ENCODE measurements at places on chromosomes 4 and X.
A peak's percentile ranks its signal among the peaks of the same experiment; 100 is the strongest.

GRCh38 chr4:5718411-5718810 lies 7.4 kb downstream of the EVC start:
- DNase-seq = no peak

DNA sequence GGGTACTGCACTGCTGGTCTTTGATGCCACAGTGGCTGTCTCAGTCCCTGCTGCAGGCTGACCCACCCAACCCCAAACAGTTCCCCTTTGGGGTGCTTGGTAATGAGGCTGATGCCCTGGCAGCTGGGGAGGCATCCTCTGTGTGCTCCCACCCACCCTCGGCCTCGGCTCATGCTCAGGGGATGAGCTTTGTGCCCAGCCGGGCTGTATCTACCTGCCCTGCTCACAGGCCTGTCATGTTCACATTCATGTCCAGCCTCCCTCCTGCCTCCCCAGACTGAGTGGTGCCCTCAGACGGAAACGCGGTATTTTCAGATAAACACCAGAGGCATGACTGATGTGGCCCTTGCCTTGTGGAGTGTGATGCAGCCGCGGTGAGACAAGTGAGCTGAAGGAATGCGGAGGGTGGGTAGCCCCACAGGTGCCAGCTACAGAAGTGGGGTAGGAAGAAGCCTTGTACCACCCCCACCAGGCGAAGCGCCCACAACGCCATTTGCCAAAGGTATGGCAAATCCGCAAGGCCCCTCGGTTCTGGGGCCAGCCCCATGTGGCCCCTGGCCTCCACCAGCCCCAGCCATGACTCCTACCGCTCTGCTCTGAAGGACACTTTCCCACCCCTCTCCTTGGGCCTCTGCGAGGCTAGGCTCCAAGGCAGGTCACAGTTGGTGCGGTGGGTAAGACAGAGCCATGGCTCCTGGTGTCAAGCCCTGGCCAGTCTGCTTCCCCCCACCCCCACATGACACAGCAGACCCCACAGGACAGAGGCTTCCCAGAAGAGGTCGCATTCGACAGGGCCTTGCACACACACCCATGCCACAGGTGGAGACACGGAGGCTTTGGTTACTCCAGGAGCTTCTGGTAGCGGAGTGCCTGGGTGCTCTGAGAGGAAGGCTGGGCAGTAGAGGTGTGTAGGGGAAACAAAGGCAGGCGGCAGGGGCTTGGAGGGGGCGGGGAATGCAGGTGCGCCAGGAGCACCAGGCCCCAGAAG lies 1.8 kb upstream of the RENBP start:
- DNase-seq = no peak

- DNase-seq = no peak
Measured at GRCh38 chrX:17994429-17994828, 133.3 kb upstream of the RAI2 start.

- DNase-seq = no peak
Measured at GRCh38 chr4:8770518-8771257, 101.0 kb downstream of the HMX1 start.

- no peak for DNase-seq
Measured at GRCh38 chr4:153176938-153177337, 27.3 kb upstream of the TRIM2 start.

DNA sequence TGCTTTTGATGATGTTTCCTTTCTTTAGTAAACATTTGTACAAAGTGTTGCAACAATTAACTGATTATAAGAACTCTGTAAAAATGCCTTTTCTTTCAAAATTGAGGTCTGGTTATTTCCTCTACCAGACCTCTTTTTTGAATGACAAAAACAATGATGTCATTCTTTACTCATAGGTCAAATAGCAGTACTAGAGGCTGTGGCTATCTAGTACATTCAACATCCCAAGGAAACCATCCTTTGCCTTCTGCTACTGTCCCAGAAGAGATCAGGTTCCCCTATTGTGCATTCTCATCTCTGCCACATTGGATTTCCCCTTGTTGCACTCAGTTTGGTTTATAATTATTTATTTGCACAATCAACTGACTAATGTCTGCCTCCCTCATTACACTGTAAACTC lies 19.1 kb upstream of the MAD2L1 start:
- DNase-seq = no peak

DNA sequence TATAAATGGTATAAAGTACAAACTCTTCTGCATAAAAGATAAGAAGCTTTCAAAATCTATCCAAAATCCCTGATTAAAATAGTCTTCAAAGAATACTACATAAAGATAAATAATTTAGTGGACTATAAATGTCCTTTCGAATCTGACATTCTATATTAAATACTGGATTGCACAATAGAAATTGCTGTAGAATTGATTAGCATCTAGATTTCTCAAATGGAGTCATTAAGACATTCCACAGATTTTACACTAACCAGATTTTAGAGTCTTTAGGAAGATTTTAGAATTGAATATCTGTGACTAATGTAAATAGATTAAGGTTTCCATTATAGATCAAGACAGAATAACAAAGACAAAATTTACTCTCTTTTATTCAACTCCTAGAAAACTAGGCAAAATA lies 663.9 kb downstream of the STPG2 start:
- no peak for DNase-seq

DNA sequence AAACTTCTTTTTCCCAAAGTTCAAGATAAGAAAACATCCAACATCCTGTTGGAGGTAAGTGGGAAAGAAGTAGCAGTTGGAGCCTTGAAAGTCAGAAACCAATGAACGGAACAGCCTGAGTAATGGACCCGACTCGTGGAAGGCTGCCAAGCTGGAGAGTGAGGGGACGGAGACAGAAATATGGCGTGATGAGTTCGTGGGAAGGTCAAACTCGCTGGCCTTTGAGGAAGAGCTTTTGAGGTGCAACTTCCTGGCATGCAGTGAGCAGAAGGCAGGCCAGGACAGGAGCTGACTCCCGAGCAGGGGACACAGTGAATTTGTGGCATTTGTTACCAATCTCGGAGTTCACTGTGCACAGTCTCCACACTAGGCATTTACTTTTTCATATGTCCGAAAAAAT lies 1.0 kb upstream of the TRIML1 start:
- no peak for DNase-seq

- DNase-seq = peak; percentile 15
Measured at GRCh38 chr4:47533689-47534347, 48.7 kb downstream of the ATP10D start.

DNA sequence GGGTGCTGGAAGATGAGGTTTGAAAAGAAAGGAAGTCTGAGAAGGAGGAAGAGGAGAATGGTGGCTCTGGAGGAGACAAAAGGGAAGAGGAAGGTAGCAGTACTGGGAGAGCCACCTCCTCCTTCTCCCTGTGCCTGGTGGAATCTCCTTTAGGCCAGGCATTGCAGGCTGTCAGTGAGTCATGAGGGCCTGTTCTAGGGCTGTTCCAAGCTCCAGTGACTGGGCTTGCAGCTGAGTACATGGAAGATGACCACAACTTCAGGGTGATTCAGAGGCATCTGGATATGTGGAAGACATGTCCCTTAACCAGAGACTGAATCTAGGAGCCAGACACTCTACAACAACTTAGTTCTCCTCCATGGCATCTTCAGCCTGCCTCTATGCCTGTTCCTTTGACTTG lies 107.8 kb downstream of the EFNB1 start:
- peak; percentile 88 for DNase-seq

DNA sequence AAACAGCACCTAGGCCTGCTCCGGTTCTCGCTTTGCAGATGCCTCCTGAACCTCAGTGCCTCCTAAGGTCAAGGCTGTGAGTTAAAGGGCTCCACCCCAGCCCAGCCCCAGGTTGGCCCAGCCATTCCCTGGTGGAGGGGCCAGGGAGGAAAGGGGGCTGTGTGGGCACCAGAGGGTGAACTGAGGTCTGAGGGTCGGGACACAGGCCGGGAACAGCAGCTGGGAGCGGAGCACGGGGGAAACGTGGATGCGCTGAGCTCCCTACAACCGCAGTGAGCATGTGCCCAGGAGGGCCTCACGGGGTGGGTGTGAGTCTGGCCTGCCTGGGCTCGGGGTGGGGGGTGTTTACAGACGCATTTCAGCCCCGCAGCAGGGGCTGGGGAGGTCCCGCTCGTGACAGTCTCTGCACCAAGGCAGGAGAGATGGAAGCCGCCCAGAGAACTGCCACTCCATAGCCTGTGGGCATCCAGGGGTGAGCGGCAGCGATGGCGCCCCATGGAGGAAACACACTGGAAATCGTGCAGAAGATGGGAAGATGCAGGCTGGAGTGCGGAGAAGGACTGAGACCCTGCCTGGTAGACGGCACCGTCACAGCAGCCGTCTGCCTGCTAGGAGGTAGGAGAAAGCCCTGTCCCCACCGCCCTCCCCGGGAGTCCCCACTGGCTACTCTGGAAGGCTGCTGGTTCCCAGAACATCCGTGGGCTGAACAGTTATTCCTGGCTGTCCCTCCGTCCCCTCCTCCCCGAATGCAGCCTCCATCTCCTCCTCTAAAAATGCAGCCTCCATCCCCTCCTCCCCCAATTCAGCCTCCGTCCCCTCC lies 9.9 kb upstream of the SLC25A6 start:
- no peak for DNase-seq

DNA sequence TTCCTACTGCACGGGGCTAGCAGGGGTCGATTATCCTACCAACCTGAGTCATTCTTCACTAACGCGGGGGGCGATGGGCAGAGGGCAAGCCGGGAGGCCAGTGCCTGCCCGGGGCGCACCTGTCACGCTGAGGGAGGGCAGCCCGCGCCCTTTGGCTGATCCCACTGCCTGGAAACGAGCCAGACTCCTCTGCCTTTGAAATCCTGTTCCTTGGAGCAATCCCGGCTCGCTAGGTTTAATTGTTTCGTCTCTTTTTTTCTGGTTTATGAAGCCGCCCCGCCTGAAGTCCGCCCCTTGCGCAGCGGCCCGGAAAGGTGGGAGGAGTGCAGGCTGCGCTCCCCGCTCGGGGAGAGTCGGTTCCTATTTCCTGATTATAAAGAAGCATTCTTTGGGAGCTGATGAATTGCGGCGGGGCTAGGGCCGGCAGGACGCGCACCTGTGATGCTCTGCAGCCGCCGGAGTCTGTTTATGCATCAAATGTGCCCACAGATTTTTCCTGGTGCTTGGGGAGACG lies 484.2 kb downstream of the BCOR start:
- DNase-seq = no peak

DNA sequence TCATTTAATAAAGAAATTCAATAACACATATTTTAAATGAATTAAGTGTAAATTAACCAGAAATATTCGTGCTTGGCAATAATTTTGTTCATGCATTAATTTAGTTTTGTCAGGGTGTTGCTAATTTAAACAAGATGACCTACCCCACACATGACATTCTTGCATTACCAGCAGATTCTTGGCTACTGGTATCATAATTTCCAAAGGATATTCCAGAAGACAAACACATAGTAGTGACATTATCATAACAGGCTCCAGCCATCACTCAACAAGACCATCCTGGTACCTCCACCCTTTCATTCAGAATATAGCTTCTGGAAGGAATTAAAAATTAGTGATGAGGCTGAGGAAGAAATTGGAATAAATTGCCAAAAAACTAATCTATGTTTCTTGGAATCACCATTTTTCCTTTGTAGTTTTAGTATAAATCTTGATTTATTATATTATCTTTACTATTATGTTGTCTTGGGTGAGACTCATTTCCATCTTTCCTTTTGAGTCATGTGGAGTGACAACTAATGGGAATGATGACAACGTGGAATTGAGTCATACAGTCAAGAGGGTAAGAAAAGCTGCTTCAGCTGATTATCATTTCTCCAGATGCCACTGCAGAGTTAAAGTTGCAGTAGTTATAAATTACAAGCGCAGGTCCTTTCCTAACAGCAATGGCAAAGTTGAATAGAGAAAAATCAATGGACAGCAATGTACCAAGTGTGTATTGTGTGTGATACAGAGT lies 30.9 kb upstream of the HHIP start:
- peak; percentile 3 for DNase-seq

GRCh38 chr4:164997941-164998340 lies 20.5 kb upstream of the TRIM61 start:
- DNase-seq = no peak

DNA sequence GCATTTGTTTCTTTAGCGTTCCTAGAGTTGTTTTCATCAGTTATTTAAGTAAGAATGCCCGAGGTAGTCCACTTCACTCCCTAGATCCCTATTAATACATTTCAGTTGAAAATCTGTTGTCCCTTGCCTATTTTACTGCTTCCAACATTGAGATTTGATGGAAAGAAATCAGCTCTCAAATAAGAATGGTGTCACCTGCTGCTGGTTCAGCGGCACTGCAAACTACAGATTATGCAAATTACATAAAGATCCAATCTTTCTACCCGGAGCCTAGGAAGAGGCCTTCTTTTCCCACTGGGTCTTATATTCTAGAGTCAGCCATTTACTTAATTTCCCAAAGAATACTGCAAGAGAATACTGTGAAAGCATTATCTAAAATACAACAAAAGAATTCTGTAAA lies 597.6 kb upstream of the MAGEB2 start:
- DNase-seq = no peak

DNA sequence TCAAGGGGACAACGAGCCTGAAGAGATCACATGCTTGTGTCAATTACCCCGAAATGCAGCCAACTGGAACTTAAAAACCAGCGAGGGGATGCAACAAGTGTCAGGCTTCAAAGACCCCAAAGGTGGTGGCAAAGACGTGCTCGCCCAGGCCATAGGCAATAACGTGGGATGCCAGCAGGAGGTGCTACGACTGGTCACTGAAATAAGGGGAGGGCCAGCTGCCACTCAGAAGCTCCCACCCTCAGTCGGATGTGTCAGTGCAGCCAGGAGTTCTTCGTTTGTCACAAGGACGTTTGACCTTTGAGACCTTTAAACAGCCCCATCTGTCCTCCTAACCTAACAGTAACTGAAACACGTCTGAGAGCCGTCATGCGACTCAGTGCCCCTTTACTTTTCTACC lies 556.8 kb upstream of the PCDH10 start:
- no peak for DNase-seq

GRCh38 chr4:184383497-184384055 lies 90.8 kb downstream of the IRF2 start:
- DNase-seq = peak; percentile 95

DNA sequence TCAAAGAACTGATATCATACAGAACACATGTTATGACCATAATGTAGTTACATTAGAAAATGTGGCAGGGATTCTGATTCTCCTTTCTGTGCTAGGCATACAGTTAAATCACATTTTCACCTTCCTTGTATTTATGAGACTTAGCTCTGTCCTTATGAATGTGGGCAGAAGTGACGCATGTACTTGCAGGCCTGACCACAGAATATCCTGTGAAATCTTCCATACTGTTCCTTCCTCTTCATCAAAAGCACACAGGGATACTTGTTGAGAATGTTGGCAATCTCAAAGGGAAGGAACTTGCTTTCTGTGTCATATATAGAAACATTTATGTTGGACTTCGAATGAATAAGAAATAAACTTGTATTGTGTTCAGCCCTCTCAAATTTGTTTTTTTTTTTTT lies 17.2 kb upstream of the MYOZ2 start:
- DNase-seq = peak; percentile 40

- peak; percentile 62 for DNase-seq
Measured at GRCh38 chrX:23902419-23902818, 5.3 kb downstream of the APOO start.
